Endothelial cell (in vitro differentiated cells): ENCODE measurements at places on chromosomes 12 and 14.

GRCh38 chr12:124451637-124452243 lies 115.7 kb downstream of the NCOR2 start:
- no peak for DNase-seq

- DNase-seq = no peak
Measured at GRCh38 chr12:14113031-14113430, 131.6 kb upstream of the GRIN2B start.

GRCh38 chr12:53592426-53592825 lies 33.8 kb downstream of the ATF7 start:
- DNase-seq = no peak

- DNase-seq = no peak
Measured at GRCh38 chr14:101535232-101535631, 26.1 kb upstream of the DIO3 start.

DNA sequence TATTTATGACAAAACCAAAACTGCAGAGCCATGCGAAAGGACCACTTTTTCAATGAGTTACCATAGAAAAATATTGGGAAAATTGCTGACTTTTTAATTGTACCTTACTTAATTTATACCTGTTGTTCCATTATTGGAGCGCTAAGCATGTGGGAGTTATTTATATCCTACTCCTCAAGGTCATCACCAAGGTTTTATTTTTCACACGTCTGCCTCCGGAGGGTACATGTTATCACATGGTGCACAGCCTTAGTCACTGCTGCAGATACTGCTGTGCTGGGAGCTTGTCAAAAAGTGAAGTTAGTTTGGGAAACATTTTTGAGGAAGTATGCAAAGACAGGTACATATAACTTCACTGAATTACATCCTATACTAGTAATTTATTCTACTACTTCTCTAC lies 1444.3 kb downstream of the AACS start:
- no peak for DNase-seq

DNA sequence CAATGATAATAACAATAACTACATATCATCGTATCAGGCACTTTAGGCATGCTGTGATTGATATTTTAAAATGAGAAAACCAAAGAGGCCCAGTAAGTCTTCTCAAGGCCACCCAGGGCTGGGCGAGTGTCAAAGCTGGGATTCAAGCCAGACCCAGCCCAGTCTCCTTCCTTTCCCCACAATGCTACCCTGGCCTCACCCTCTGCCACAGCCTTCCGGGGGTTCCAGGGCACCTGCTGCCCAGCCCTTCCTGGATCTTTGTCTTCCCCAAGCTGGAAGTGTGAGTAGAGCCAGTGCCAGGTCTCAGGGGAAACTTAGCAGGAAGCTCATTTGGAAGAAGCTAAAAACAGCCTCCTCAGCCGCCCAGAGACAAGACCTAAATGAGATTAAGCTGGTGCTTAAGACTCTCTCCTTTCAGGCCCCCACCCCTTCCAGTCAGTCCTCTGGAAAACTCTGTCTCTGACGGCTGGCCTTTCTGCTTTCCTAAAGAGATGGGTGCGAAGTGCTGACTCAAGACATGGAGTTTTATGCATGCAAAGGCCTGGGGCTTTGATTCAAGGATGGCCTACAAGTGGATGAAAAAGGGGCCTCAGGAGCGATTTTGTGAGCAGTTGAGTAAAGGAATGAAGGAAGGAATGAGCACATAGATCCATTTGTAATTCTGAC lies 184.2 kb downstream of the KCNA5 start:
- DNase-seq = no peak

- no peak for DNase-seq
Measured at GRCh38 chr14:85622106-85622505, 92.2 kb downstream of the FLRT2 start.

DNA sequence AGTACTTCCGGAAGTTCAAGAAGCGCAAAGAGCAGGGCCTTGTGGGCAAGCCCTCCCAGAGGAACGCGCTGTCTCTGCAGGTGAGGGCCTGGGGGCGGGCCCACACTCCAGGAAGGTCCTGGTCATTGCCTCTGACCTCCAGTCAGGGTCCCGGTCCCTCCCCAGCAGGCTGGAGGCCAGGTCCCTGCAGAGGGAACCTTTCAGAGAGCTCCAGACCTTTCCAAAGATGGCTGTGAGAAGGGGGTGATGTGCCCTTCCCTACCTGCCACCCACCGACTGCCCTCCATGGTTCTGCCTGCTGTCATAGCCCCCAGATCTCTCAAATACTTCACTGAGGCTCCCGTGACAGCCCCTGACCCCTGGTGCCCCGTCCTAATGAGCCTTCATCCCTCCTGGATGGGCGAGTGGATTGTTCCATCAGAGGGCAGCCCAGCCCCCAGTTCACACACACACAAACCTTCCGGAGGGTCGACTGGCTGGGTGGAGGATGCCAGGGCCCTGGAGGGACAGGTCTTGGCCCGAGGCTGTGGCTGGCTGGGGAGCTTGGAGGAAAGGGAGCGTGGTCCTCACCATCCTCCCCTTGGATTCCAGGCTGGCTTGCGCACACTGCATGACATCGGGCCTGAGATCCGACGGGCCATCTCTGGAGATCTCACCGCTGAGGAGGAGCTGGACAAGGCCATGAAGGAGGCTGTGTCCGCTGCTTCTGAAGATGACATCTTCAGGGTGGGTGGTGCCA lies 117.5 kb upstream of the FKBP4 start:
- no peak for DNase-seq

DNA sequence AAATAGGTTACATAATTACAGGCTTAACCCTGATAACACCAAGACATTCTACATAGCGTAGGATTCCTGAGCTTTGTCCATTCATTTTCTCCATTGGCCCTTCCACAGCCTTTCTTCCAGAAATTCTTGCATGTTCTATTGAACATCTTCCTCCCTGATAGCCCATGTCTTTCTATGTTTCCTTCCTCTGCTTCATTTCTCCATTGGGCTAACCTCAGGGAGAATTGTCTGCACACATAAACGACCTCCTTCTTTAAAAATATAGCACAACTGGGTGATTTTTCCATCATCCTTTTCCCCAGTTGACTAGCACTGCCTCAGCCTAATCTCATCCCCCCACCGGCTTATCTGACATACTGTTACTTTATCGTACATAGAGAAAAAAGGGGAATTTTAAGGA lies 11.2 kb downstream of the DIO2 start:
- DNase-seq = no peak

DNA sequence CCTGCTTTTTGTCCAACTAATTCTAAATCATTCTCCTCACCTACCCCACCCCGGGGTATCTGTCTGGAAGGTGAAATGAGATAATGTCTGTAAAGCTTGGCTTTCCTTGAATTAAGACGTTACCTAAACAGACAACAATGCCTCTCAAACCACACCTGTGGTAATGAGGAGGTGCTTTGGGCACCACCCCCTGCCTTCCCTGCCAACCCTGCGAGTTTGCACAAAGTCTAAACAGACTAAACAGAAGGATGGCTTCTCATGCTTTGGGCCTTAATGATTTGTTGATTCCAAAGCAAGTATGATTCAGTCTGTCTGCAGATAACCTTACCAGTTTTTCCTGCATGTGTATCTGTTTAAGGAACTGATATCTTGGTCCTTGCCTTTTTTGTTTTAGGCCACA lies 82.4 kb downstream of the ZFC3H1 start:
- DNase-seq = no peak

DNA sequence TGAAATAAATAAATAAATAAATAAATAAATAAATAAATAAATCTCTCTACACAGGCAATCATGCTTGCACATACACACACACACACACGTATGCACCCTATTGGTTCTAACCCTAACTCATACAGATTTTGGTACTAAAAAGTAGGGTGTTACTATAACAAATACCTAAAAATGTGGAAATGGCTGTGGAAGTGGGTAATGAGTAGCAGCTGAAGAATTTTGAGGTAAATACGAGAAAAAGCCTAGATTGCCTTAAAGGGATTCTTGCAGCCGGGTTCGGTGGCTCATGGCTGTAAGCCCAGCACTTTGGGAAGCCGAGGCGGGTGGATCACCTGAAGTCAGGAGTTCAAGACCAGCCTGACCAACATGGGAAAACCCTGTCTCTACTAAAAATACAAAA lies 15.7 kb upstream of the SLC2A3 start:
- no peak for DNase-seq

DNA sequence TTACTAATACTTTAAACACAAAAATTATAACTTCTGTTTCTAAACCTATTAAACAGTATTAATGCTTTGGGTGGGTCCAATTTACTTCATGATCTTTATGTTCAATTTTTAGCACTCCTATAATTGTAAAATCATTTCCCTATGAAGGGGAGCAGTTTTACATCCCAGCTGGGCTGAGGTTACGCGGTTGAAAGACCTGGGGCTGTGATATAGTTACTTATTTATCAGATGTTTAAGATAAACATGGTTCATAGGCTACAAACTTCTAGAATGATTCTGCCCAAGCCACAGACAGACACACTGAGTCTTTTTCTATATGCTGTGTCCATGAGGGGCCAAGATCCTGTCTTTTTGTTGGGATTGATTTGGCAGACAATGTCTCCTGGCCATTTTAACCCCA lies 44.4 kb downstream of the DYRK2 start:
- DNase-seq = no peak

DNA sequence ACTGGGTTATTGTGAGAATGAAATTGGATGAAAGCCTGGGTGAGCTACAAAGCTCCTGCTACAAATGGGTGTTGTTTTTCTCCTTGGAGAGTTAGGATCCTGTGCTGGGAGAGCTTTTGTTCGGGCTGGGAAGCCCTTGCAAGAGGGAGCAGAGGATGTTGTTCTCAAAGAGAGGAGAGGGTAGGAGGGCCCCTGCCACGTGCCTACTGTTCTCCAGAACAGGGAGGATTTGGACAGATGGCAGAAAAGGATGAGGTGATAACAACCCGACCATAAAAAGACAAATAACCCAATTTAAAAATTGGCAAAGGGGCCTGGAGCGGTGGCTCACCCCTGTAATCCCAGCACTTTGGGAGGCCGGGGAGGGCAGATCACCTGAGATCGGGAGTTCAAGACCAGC lies 68.8 kb downstream of the GALNT16 start:
- no peak for DNase-seq

DNA sequence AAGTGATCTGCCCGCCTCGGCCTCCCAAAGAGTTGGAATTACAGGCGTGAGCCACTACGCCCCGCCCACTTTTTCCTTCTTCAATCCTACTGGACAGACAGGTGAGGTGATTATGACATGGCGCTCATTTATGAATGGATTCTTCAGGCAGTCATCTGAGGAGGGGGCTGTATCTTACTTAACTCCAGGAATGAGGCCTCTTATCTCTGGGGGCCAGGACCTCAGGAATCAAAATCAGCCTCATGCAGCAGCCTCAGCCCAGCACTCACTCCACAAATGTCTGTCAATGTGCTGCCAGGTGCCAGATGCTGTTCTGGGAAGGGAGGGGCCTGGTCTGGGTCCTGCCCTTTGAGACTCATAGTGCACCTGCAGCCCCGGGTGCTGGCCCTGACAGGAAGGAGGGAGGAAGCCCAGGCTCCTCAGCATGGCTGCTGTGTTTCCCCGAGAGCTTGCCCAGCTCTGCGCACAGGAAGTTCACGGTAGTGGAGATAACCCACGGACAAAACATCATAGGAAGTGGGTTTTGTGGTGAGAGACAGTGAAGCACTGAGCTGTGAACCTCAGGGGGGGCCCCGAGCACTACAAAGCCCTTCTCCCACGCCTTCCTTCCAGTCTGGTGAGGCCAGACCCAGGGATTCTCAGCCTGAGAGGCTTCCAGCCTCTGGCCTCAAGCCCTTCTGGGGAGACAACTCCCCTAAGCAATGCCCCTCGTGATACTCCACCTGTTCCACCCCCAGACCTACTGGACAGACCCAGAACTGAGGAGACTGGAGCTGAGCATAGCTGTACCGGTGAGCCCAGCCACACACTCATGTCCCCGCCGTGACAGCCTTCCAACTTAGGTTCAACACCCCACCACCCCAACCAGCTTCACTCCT lies 22.3 kb downstream of the GALNT6 start:
- DNase-seq = peak; percentile 31

GRCh38 chr12:113820309-113820708 lies 145.8 kb downstream of the RBM19 start:
- DNase-seq = no peak

DNA sequence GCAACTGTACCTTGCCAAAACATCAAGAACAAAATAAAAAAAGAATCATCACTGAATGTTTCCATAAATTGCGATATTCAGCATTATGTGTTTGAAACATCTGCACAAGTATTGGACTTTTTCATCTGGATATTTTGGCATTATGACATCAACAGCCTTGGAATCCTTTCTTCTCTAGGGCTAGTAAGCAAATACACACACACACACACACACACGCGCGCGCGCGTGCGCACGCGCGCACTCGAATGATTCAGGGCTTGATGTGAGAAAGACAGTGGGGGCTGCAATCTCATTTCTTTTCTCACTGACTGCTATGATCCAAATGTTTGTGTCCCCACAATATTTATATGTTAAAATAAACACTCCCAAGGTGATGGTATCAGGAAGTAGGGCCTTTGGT lies 90.0 kb upstream of the SLC38A4 start:
- DNase-seq = no peak

DNA sequence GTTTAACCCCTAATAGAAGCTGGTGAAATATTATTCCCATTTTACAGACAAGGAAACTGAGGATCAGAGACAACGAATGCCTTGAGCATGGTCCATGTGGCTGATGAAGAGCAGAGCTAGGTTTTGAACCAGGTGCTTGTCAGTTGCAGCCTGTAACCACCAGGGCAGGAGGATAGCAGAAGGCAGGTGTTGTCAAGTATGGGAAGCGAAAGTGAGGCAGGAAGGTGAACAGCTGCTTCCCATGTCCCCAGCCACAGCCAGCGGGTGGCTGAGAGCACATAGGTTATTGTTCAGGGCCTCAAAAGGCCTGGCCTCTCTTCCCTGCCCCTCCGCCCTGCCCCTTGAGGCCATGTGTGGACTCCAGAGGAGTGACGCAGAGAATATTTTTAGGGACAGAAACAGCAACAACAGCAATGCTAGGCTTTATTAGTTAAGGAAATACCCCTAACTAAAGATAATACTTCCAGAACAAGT lies 39.6 kb downstream of the IQSEC3 start:
- peak; percentile 39 for DNase-seq

DNA sequence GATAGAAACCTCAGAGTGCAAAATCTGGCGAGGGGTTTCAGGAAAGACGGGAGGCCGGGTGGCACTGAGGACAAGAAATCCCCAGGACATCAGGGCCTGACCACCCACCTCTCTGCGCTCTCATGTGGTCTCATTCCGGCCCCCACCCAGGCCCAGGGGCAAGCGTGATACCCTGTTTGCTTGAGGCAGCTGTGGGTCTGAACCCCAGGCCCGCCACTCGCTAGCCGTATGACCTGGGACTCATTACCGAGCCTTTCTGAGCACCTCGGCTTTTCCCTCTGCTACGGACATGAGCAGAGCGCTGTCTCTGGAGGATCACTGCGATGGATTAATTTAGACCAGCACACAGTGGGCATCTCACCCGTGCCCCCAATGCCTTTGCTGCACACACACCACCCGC lies 25.5 kb upstream of the BCDIN3D start:
- DNase-seq = no peak

DNA sequence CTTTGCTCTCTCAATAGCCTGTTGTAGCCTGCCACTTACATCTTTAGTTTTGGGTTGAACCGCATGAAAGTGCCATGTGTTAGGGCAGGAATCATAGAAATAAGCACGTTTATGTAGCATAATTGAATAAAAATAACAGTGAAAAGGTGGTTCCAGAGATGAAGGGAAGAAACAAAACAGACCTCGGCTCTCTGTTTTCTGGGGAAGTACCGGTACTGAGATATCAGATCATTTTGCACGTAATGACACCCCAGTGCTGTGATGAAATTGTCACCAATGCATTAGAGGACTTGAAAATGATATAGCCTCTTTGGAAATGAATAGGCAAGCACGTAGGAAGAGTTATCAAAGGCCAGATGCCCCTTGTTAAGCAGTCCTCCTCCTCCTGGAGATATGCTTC lies 42.5 kb upstream of the DLK1 start:
- no peak for DNase-seq
